ENCODE measurements at places on chromosomes 7 and 10. TPM values are rescaled to one million over a fixed set of nuclear protein-coding genes. Genes with fewer than 3 reads are reported as not detected.

ANK3 gene
- total RNA-seq = 12.5 TPM

COL28A1 gene
- total RNA-seq = not detected

HKDC1 gene
- not detected for total RNA-seq

LZTS2 gene
- 58.7 TPM for total RNA-seq

CNTNAP2 gene
- not detected for total RNA-seq

ADAM8 gene
- total RNA-seq = 1.1 TPM

PPP1R17 gene
- total RNA-seq = not detected

RET gene
- not detected for total RNA-seq

TMEM176B gene
- not detected for total RNA-seq

C10orf105 gene
- total RNA-seq = 0.15 TPM

TMEM213 gene
- not detected for total RNA-seq

AKR1C8 gene
- total RNA-seq = not detected

SLC26A5 gene
- total RNA-seq = not detected

CD36 gene
- total RNA-seq = 0.15 TPM

PRF1 gene
- total RNA-seq = not detected

SSC4D gene
- 0.65 TPM for total RNA-seq

NDUFB2 gene
- 252 TPM for total RNA-seq

CALHM1 gene
- not detected for total RNA-seq

ANKRD7 gene
- total RNA-seq = 2.0 TPM
